ENCODE measurements at places on chromosomes 2 and 18.

DNA sequence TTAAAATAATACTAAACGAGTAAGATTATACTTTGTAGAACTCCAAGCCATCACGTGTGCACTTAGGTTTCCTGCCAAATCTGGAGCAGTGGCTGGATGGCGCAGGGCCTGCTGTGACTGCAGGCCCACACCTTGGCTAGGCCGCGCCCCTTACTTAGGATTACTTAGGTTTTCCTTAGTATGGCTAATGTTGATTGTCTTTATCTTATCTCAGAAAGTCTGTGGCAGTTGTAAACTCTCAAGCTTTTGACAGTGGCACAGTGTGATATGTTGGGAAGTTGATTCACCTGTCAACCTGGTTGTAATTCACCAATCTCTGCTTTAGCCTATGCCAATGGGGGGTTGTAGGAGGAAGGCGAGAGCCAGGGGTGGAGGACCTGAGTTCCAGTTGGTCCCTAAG lies 208.4 kb downstream of the ZNF407 start:
- DNase-seq: no peak

DNA sequence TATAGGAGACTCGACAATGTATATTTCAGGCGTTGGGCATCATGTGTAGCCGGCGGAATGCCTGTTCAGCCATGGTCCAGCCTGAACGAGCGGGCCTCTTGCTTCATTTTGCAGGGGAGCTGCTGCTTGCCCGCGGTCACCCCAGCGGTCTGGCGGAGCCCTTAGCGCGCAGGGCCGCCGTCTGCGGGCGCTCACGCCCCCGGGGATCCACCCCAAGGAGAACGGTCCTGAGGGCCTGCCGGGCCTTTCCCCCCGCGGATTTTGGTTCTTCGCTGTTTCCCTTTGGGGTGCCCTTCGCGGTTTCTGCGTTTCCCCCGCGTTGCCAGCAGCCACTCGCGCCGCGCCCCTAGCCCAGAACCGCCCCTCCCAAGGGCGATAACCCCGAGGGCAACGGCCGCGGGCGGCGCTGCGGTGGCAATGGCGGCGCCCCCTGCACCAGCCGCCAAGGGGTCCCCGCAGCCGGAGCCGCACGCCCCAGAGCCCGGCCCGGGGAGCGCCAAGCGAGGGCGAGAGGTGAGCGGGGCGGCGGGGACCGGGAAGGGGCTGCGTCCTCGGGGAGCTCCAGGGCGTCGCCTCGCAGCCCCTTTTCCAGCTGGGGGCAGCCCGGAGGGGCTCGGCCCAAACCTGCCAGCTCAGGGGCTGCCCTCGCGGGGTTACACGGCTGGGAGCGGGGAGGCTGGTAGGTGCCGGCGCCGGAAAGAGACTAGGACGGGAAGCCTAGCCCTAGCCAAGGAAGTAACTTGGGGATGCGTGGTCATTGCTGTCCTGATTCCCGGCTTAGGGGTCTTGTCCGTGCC lies at the start of gene MFSD2B:
MFSD2B (plus strand) TSS at position 406 of the 797 bp plus-strand sequence; CDS start at position 418, 12 bp downstream.
- DNase-seq: no peak

GRCh38 chr18:9802175-9803062 lies 83.4 kb upstream of the TXNDC2 start:
- no peak for DNase-seq

- DNase-seq: no peak
These were observed 45.2 kb upstream of the SULT1C3 start for GRCh38 chr2:108194409-108195132.

DNA sequence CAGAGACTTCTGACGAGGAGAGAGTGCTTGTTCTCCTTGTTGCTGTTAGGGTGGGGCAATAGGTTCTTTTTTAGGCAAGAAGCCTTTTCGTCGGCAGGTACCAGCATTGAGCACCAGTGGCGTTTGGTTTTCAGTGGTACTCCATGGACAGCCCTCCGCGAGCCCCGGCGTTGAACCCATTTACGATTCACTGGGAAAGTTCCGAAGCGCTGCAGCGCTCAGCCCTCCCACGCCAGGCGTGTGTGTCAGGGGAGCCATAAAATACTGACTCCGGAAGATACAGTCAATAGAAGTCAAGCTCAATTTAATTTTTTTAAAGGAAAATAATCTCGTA lies 494 bp upstream of the ROCK1 start:
- DNase-seq: no peak

DNA sequence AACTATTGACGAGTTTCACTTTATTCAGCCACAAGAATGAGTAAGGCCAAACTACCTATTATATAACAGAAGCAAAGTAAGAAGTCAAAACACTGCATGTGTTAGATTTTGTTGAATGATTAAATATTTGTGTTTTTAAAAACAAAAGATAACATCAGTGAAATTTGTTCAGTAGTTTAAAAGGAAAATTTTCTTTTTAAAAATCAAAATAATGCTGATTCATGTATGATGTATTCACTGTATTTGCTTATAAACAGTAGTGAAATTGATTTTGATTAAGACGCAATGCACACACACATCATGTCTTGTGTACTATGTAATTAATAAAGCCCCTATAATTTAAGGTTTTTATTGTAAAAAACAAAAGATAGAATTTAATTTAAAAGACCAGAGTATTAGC lies 73.6 kb upstream of the PSMD14 start:
- DNase-seq: no peak

- DNase-seq: no peak
These were observed 271.9 kb upstream of the CXCR4 start for GRCh38 chr2:136389809-136390208.

- DNase-seq: peak; percentile 78
These were observed 70.0 kb downstream of the NAB1 start for GRCh38 chr2:190718652-190719526.

DNA sequence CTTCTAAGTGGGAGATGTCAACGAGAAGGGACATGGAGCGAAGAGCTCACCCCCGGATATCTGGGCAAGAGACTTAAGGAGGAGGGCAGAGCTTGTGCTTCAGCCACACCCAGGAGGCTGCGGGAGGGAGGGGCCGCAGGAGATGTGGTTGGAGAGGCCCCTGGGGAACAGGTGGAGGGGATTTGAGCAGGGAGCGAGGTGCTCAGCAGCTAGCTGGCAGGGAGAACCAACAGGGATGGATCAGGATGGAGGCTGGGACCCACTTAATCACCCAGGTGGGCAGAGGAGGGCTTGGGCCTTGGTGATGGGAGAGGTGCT lies 78.3 kb downstream of the MBP start:
- DNase-seq: no peak

DNA sequence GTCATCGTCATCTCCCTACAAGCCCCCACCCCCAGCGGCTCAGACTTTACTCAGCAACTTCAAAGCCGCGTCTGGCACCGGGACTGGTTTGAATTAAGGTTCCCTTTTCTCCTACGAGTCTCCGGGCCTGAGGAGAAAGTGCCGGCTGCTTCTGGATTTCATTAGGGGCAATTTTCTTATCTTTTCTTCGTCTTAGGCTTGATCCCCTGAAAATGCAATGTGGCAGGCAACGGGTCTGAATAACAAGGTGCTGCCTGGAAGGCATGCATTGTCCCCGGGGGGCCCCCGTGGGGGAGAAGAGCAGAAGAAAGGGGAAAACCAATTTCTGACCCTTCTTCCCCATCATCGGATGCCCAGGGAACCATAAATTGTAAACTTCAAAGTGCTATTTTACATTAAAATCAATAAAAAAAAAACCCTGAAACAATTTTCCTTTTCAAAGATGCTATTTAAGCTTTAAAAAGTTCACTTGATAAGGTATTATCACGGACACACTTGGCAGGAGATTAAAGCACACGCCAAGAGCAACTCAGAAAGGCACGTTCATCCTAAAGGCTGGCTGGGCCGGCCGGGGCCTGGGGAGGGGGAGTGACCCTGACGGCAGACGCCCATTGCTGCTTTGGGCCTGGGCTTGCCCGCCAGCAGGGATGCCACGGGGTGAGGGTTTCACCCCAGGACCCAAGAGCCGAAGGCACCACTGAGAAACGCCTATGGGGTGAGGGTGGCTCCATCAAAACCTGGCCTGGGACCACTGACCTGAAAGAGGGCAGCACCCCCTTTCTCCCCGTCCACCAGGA lies 230.4 kb downstream of the TWIST2 start:
- peak; percentile 9 for DNase-seq

DNA sequence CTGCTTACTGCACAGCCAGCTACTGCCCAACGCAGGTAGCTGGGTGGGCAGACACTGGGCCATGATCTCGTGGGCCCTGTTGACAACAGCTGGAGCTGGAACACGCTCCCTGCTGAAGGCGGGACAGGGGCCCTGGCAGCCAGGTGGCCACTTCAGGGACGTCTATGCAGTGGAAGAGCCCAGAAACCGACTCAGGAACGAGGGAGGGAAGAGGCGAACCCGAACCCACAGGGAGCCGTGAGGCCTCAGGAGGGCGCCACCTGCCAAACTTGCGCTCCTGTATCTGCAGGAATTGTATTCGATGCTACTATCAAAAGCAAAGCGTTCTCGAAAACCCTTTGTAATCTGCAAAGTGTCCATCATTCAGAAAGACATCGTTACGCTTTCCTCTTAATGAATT lies 198.4 kb downstream of the EIPR1 start:
- DNase-seq: no peak

- DNase-seq: no peak
These were observed 49.3 kb downstream of the PTRHD1 start for GRCh38 chr2:24743924-24744323.

GRCh38 chr2:204913854-204914464 lies 368.7 kb downstream of the PARD3B start:
- DNase-seq: no peak

DNA sequence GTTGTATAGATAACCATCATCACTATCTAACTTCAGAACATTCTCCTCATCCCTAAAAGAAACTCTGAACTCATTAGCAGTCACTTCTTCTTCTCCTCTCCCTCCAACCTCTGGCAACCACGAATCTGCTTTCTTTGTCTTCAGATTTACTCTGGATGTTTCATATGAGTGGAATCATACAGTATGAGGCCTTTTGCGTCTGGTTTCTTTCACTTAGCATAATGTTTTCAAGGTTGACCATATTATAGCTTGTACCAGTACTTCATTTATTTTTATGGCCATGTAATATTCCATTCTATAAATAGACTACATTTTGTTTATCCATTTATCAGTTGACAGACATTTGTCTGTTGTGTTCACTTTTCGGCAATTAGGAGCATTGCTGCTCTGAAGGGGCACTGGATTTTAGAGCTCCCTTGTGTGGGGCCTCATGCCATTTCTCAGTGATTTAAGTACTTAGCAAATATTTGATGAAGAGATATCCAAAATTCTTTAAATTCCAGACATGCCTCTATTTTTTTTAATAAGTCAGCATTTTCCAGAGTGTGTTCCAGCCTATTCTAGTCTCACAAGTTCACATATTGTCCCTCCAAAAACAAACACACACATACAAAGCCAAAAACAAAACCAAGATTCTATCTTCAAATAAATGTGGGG lies 22.5 kb upstream of the MAP3K20 start:
- peak; percentile 55 for DNase-seq

GRCh38 chr2:238518172-238518820 lies 91.6 kb downstream of the ASB1 start:
- DNase-seq: peak; percentile 94

GRCh38 chr2:215280326-215280725 lies 31.5 kb upstream of the ATIC start:
- no peak for DNase-seq

GRCh38 chr2:45707661-45708060 lies 56.2 kb downstream of the PRKCE start:
- no peak for DNase-seq

GRCh38 chr18:5414546-5414945 lies 119.0 kb upstream of the ZBTB14 start:
- DNase-seq: no peak

GRCh38 chr2:62440281-62440946 lies 65.6 kb downstream of the TMEM17 start:
- no peak for DNase-seq

GRCh38 chr2:143730155-143730952 lies 601.1 kb downstream of the ARHGAP15 start:
- peak; percentile 28 for DNase-seq

DNA sequence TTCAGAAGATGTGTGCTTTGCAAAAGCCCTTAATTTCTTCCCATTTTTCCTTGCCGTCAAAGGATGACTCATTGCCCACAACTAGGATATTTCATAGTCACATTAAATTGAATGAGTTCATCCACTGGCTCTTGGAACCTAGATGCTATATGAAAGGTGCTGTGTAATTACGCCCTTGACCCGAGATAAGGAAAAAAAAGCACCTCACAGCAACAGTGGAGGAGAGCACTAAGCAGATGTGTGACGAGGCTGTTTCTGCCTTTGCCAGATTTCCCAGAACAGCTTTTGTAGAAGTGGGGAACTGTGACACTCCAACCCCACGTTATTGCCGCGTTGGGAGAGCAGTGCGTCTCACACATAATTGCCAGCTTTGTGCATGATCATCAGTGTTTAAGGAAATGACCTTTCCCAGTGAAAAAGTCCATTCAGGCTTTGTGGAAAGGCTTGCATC lies 33.3 kb upstream of the TMEM87B start:
- peak; percentile 46 for DNase-seq

DNA sequence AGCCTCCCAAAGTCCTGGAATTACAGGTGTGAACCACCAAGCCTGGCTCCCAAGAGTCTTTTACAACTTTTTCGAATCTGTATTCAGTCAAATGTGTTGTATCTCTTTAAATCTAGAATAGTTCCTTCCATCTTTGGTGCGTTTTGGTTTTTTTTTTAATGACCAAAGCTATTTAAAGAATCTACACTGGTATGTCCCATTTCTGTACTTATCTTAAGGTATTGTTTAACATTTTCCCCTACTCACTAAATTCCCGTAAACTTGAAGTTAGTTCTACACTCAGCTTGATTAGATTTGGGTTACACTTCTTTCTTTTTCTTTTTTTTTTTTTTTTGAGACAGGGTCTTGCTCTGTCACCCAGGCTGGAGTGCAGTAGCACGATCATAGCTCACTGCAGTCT lies 63.8 kb downstream of the TMEM237 start:
- DNase-seq: peak; percentile 44

GRCh38 chr2:15744820-15745219 lies 153.2 kb downstream of the DDX1 start:
- DNase-seq: no peak

- no peak for DNase-seq
These were observed 10.2 kb downstream of the LRRFIP1 start for GRCh38 chr2:237637429-237638135.

- DNase-seq: no peak
These were observed 13.1 kb downstream of the KCNIP3 start for GRCh38 chr2:95310216-95310615.

DNA sequence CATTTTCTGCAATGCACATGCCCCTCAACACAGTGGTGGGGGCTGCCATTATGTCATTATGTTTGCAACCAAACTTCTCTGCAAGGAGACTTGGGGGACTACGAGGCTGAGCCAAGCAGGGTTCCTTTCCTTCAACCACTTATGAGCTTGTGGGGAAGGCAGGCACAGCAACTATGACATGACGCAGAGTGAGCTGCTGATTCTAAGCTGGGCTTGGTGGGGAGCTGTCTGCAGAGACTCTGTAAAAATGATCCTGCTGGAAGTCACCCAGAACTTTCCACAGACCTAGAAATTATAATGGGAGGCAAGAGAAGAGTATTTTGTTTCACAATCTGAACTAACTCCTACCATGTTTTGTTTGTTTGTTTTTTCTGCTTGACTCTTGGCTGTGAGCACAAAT lies 55.6 kb downstream of the INPP5D start:
- DNase-seq: no peak
